Mammary epithelial cell (primary cell): ENCODE measurements at places on chromosomes 3 and 15. TPM values are rescaled to one million over a fixed set of nuclear protein-coding genes. Genes with fewer than 3 reads are reported as not detected.

SEMA3B gene
- 15.5 and 23.9 TPM in 2 replicates for total RNA-seq

RTP1 gene
- total RNA-seq, result not detected

CCDC39 gene
- total RNA-seq, result 0.26 TPM in 1 of 2 replicates, not detected in the other

FBXL22 gene
- total RNA-seq, result 1.7 TPM

NR1I2 gene
- not detected in 2 replicates for total RNA-seq

ASB14 gene
- total RNA-seq, result not detected

MOBP gene
- total RNA-seq, result not detected

ANKRD34C gene
- total RNA-seq, result not detected

ATP8B4 gene
- 2.2 TPM for total RNA-seq

LRRK1 gene
- total RNA-seq, result 11.8 TPM

ACAD9 gene
- 44.8 and 48.7 TPM in 2 replicates for total RNA-seq

SUCNR1 gene
- total RNA-seq, result not detected in 2 replicates

ADCY5 gene
- total RNA-seq, result 0.67 TPM

P2RY14 gene
- total RNA-seq, result not detected in 2 replicates

FBLN2 gene
- 2.2 TPM for total RNA-seq

C3orf70 gene
- total RNA-seq, result under 0.01 TPM

ISLR gene
- total RNA-seq, result 0.50 TPM

SRGAP3 gene
- total RNA-seq, result 42.3 and 50.1 TPM in 2 replicates

NAALADL2 gene
- total RNA-seq, result 4.8 TPM

CCDC33 gene
- total RNA-seq, result not detected in 2 replicates

KLHL6 gene
- 0.67 TPM for total RNA-seq

MCTP2 gene
- total RNA-seq, result 24.2 and 24.5 TPM in 2 replicates

CCR4 gene
- total RNA-seq, result not detected

TIGIT gene
- total RNA-seq, result not detected

ANO10 gene
- total RNA-seq, result 36.9 and 43.6 TPM in 2 replicates

GUCA1C gene
- not detected in 2 replicates for total RNA-seq

CCR3 gene
- total RNA-seq, result not detected

CD200R1 gene
- total RNA-seq, result not detected in 2 replicates

WNT5A gene
- 19.7 TPM for total RNA-seq

EBLN2 gene
- total RNA-seq, result 4.5 TPM

LIPH gene
- total RNA-seq, result 0.38 TPM in 1 of 2 replicates, not detected in the other

XPC gene
- 68.2 and 129 TPM in 2 replicates for total RNA-seq

CPN2 gene
- total RNA-seq, result not detected in 2 replicates

CTDSPL gene
- total RNA-seq, result 65.3 TPM

GTPBP8 gene
- 11.3 and 18.0 TPM in 2 replicates for total RNA-seq

ISLR2 gene
- total RNA-seq, result under 0.01 TPM

FAM174B gene
- total RNA-seq, result 1.7 TPM

XIRP1 gene
- total RNA-seq, result not detected in 2 replicates

SLC12A8 gene
- 12.5 and 14.2 TPM in 2 replicates for total RNA-seq

HOMER2 gene
- 22.9 and 38.2 TPM in 2 replicates for total RNA-seq

RBM15B gene
- total RNA-seq, result 31.5 and 33.3 TPM in 2 replicates

GHRL gene
- not detected for total RNA-seq

DNAH1 gene
- 1.5 and 2.1 TPM in 2 replicates for total RNA-seq

C3orf20 gene
- 0.17 TPM for total RNA-seq

CELF6 gene
- total RNA-seq, result 0.14 and 0.16 TPM in 2 replicates

GPR62 gene
- not detected for total RNA-seq

RASL12 gene
- not detected in 2 replicates for total RNA-seq

APBA2 gene
- total RNA-seq, result 13.5 TPM

INSYN1 gene
- total RNA-seq, result 1.3 TPM

CTXND1 gene
- not detected in 2 replicates for total RNA-seq

KNL1 gene
- 7.4 and 21.3 TPM in 2 replicates for total RNA-seq

CMTM8 gene
- 0.67 TPM for total RNA-seq
